Right lobe of liver (tissue), 6 donors: ENCODE measurements at places on chromosomes 5 and 9. TPM values are rescaled to one million over a fixed set of nuclear protein-coding genes. Genes with fewer than 3 reads are reported as not detected.

- no peak for DNase-seq
Observed at GRCh38 chr5:163189023-163189553, 248.3 kb upstream of the CCNG1 start.

ARL14EPL gene
- not detected for total RNA-seq

GRCh38 chr5:106818552-106818951, 852.2 kb downstream of the EFNA5 start:
- DNase-seq: no peak

DNA sequence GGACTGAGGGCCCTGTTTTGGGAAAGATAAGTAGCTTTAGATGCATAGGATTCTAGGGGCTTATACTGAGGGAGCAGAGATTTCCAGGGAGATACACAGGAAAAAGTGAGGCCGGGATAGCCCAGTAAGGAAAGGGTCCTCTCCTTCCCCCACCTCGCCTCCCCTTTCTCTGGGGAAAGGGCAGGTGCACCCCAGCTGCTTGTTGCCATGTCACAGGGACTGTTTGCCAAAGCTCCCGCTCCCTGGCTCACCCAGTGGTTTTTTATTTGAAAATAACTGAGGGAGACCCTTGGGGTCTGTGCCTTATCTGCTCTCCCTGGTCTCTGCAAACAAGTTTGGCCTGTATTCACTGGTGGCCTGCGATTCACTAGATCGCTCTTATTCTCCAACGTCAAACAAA, 51.2 kb downstream of the RGS3 start:
- DNase-seq: no peak

GRCh38 chr9:82574911-82575310, 488.0 kb downstream of the RASEF start:
- DNase-seq: no peak

- DNase-seq: no peak
Observed at GRCh38 chr9:110763568-110763967, 95.0 kb downstream of the MUSK start.

C9orf153 gene
- total RNA-seq: 0.19 TPM

MPDZ gene
- total RNA-seq: 48.9 TPM

DNA sequence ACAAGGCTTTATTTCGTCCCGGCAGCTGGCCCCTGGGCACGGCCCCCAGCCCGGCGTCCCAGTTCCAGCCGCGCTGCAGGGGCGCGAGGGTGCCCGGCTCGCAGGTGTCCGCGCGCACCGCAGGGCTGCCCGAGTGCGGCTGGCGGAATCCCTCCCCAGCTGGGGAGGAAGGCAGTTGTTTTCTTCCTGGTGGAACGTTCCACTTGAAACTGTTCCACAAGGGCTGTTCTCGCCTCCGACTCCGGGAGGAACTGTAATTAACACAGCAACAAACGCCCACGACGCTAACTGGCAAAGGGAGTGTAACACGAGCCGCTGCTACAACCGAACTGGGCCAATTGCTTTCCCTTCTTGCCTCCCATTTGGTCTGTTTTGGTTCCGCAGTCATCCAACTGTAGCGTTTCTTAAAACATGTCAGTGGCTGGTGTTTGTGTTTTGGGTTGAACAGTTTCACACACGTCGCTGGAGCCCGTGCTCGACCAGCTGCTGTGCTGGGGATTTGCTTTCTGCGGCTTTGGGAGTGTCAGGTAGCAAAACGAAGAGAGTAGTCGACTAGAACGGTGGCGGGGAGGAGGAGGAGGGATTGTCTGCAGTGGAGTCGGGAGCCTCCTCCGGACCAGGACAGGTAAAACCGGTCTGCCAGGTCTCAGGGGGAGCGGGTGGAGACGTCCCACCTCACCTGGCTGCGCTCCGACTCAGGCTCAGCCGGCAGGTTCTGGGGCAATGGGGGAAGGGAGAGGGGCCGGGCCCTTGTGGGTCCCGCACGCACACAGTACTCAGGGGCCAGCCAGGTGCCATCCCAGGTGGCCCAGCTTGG, 131.6 kb upstream of the NIPBL start:
- peak; percentile 61 for DNase-seq

- no peak for DNase-seq
Observed at GRCh38 chr9:127132921-127133647, 10.6 kb upstream of the ANGPTL2 start.

SRD5A1 gene
- total RNA-seq: 27.8 TPM

DNA sequence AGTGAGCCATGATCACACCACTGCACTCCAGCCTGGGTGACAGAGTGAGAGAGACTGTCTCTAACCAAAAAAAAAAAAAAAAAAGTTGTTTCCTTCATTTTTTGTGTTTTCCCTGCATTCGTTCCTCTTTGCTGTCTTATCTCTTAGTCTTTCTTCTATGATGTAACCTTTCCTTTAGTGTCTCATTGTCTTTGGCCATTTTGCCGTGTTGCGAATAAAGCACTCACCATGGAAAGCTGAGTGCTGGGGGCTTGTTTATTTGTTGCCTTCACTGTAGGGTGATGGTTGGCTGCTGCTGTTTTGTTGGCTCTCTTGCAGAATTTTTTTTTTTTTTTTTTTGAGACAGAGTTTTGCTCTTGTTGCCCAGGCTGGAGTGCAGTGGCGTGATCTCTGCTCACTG, 7.7 kb downstream of the EHMT1 start:
- no peak for DNase-seq

GRCh38 chr5:13278148-13278547, 666.3 kb downstream of the DNAH5 start:
- DNase-seq: no peak

DNA sequence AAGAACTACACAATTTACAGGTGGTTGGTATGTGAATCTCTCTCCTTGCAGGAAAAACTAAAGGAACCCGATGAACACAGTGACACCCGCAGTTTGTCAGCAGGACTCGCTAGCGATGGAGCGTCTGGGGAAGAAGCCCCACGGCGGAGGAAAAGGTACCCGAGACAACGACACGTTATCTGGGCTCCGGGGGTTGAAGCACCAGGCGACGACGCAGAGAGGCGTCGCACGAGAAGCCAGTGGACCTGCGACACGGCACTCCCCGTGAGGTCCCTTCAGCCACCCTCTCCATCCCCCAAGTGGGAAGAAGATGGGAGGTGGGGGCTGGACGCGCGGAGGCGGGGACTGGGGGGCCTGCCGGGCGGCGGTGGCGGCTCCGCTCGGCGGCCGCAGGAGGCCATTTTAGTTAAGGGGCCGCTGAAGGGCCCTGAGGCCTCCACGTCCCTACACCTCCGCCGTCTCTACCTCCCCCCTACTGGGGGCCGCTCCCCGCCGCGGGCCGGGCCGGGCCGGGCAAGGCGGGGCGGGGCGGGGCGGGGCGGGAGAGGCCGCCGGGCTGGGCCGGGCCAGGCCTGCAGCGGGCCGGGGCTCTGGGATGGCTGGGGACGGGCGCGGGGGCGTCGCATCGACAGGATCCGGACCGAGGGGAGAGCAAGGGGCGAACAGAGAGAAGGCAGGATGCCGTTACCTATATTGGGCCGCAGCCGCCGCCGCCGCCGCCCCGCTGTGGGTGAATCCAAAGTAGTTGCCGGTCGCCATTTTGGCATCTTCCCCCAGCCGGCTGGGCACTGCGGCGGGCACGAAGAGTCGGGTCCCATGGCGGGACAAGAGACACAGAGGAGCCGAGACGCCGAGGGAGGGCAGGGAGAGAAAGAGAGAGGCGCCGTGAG, 754 bp downstream of the ZFR start:
- peak; percentile 48 for DNase-seq

DNA sequence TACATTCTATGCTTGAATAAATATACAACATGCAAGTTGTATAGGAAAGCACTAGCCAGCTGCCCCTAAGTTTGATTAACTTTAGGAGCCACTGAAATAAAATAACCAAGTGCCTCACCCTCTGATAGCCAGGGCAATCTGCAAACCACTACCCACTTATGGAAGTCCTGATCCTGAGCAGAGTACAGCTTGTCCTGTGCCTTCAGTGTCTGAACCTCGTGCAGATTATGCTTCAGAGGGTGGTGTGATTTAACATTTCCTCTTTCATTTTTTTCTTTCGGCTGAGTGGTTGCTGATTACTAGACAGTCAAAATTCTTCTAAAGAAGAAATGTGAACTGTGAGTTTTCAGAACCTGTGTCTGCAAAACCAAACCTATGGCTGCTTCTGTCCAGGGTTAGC, 327.7 kb downstream of the PIK3R1 start:
- DNase-seq: no peak
